ENCODE measurements at places on chromosomes 11 and 22.
A peak's percentile ranks its signal among the peaks of the same experiment; 100 is the strongest.

- no peak for DNase-seq
These were observed 69.4 kb downstream of the FLI1 start for GRCh38 chr11:128763224-128763623.

GRCh38 chr11:85628771-85629341 is 463 bp downstream of the TMEM126B start:
- no peak for DNase-seq

- DNase-seq: peak; percentile 72
These were observed 54.2 kb downstream of the GRAMD4 start for GRCh38 chr22:46674367-46674781.

DNA sequence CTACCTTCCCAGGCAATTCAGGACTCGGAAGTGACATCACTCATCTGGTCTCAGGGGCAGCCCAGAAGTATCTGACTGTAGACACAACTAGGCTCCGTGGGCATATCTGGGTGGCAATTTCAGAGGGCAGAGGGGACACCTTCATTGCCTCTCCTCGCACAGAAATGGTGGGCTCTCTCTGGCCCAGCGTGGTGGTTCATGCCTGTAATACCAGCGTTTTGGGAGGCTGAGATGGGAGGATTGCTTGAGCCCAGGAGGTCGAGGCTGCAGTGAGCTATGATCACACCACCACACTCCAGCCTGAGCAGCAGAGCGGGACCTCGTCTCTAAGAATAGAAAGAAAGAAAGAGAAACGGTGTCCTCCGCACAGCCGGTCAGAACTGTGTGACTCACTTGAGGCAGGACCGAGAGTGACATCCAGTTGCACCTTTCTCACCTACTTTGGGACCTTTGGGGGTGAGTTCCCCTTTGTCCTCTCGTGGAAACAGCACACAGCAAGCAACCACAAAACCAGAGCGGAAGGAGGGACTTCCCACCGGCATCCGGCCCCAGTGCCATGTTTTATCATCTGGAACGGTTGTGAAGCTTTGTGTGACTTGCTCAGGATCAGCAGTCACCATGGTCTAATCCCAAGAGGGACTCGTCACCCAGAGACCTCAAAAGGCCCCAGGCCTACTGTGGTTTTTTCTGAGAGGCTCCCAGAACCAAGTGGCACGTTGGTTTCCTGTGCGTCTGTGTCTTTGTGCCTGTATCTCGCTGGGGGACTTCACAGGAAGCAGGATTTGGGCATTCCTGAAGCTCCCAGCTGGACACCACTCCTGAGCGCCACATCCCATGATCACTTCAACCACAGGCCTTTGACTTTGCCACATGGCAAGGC is 38.4 kb upstream of the EMID1 start:
- DNase-seq: no peak

GRCh38 chr11:7665473-7666291 is 7.6 kb downstream of the CYB5R2 start:
- peak; percentile 36 for DNase-seq

- no peak for DNase-seq
These were observed 1115.0 kb downstream of the BRD1 start for GRCh38 chr22:48712558-48713271.

- DNase-seq: no peak
These were observed 709 bp downstream of the MRGPRX4 start for GRCh38 chr11:18173225-18173866.

DNA sequence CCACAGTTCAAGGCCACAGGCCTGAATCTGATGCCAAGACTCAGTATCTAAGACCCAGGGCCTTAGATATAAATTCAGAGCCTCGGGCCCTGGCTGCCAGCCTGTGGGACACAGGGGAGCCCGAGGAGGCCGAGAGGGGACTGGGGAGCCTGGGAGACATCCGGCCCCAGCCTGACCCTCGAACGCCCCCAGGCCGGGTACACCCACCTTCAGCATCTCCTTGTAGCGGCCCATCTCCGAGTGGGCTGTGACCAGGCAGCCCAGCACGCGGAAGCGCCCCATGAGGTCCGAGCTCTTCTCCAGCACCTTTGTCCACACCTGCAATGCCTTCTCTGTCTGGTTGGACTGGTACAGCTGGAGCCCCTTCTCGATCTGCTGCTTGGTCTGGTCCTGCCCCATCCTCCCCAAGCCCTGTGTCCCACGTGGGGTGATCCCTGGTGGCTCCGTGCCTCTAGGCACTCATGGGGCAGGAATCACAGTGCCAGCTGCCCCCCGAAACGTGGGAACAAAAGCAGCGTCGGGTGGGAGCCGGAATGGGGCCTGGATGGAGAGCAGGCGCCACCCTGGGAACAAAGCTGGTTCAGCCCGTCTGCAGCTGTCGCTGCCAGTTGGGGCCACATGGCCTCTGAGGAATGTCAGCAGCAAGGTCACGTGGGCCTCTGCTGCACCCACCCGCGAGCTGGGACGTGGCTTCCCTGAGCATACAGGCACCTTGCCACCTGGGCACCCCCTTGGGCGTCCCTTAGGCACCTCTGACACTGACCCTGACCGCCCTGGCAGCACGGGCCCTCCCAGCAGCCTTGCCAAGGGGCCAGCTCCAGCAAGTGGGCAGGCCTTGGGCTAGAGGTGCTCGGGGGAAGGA is at the start of gene RAPSN:
Gene RAPSN (minus strand): TSS at position 571 of the 862 bp plus-strand sequence. CDS start 172 bp downstream, at position 399.
- no peak for DNase-seq

- DNase-seq: no peak
These were observed 66.9 kb upstream of the SLC22A12 start for GRCh38 chr11:64524158-64524527.

GRCh38 chr11:120185706-120186455 is 25.0 kb upstream of the OAF start:
- DNase-seq: no peak

DNA sequence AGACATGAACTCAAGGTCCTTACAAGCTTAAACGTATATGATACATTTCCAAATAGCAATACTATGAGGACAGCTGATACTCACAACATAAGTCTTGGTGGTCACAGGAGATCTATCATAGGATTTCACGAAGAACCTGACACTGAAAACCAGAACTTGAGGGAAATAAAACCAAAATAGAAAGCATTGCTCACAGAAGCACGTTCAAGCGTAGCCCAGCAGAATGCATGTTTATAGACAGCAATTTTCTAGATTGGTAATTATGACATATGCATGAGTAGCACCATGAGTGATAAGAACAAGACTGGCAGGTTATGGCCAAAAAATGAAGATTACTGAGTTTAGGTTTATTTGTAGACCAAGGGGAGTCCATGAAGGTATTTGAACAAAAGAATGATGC is 243.5 kb downstream of the ETS1 start:
- no peak for DNase-seq

- no peak for DNase-seq
These were observed 256.2 kb upstream of the LUZP2 start for GRCh38 chr11:24240496-24241175.

GRCh38 chr11:65648997-65649493 is 11.1 kb downstream of the SIPA1 start:
- no peak for DNase-seq

- DNase-seq: no peak
These were observed 267.3 kb downstream of the DLG2 start for GRCh38 chr11:85359859-85360258.

DNA sequence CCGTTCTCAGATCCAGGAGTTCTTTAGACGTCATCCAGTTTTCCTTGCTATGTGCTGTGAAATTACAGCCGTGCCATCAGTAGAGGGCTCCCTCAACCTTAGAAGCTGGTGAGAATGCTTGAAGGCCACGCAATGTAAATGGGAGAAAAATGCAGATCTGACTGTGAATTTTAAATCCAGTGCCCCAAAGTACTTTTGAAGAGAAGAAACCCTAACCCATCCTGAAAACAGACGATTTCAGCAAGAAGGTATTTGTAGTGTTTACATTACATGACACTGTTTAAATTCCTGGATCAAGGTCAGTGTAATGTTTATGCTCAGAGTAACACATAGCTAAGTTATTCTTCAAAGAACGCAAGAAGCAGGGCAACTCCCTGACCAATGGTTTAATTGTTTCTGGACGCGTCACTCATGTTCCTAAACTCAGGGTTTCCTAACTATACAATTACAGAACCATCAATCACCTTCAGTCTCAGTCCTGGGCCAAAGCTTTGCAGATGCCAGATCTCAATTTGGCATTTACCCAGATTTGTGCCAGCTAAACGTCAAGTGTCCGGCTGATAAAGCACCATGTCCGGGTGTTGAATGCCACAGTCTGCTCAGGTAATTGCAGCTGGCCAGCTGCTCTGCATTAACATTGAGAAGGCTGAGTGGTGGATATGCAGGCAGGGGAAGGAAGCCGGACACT is 38.2 kb downstream of the ADAMTS8 start:
- DNase-seq: no peak

DNA sequence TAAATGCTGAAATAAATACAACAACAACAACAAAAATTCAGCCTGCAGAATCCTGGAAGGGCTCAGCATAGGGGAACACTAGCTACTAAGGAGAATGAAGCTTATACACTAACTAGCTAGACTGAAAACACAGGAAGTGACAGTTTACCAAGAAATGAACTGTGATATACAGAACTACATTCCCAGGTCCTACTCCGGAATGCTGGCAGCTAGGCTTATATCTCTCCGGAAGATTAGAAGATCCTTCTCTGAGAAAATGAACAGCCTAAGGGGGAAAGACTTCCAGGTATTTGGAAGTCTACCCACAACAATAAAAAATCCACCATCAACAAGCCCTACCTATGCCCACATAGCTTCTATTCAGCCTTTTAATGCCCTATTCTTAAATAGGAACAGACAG is 31.0 kb downstream of the CCDC34 start:
- no peak for DNase-seq

Measured in stimulated activated CD4-positive, alpha-beta T cell treated with anti-CD3 and anti-CD28 coated beads, Interleukin-1b, Interleukin-23, amount 100 ng/mL, for 1 hour (primary cell).